ENCODE measurements at places on chromosomes 16 and 17.

- DNase-seq, result peak; percentile 32
These were observed 7.4 kb upstream of the DHRS7B start for GRCh38 chr17:21119247-21119918.

DNA sequence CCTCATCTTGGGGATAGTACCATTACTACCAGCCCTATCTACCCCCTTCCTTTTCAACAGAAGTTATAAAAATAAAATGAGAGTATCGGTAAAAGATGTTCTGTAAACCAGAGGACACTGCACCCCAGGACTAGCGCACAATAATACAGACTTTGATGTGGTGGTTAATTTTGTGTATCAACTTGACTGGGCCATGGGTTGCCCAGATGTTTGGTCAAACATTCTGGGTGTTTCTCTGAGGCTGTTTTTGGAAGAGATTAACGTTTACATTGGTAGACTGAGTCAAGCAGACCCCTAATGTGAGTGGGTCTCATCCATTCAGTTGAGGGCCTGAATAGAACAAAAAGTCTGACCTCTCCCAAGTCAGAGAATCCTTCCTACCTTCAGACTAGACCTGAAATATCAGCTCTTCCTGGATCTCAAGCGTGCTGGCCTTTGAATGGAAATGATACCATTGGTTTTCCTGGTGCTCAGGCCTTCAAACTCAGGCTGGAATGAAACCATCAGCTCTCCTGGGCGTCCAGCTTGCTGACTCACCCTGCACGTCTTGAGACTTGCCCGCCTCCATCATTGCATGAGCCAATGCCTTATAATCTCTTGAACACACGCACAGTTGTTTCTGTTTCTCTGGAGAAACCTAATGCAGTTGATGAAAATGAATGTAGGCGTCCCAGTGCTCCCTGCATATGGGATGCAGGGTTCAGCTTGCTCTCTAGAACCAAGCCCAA is 10.1 kb downstream of the MRM1 start:
- no peak for DNase-seq

GRCh38 chr16:27334838-27335237 is 21.1 kb downstream of the IL4R start:
- no peak for DNase-seq

GRCh38 chr16:15857724-15858560 is 1.1 kb upstream of the MYH11 start:
- DNase-seq, result no peak

- no peak for DNase-seq
These were observed 40.1 kb downstream of the CPNE2 start for GRCh38 chr16:57132470-57132869.

- no peak for DNase-seq
These were observed 267.7 kb upstream of the ZFHX3 start for GRCh38 chr16:73315645-73316044.

GRCh38 chr16:29680180-29680598 is 1.2 kb downstream of the QPRT start:
- DNase-seq, result no peak

- no peak for DNase-seq
These were observed 205.2 kb downstream of the SLC39A11 start for GRCh38 chr17:72887322-72887721.

DNA sequence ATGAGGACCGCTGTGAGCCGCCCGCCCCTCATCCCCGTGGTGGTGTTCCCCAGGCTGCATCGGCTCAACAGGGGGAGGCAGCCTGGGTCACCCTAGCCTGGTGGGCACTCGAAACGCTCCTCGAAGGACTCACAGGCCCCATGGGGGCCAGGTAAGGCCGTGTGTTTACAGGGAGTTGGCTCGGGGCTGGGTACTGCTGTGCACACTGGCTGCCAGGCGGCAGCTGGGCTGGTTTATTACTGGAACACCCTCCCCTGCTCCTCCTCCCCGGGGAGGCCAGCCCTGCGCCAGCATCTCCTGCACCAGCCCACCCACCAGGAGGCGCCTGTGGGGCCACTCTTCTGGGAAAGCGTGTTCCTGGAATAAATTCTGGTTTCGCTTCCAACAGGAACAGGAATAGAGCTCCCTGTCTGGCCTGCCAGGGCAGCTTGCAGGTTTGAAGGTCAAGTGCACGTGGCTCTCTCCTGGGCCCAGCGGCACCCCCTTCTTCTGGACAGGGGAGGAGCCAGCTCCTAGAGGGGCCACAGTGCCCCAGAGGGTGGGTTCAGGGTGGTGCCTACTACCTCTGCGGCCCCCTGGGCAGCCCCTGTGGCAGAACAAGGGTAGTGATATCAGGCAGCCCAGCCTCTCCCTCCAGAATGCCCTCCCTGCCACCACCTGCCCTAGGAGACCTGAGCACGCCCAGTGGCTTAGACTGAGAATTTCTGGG is 11.3 kb downstream of the MCRIP1 start:
- DNase-seq, result no peak

- DNase-seq, result no peak
These were observed 299.6 kb upstream of the CCL2 start for GRCh38 chr17:33955461-33955860.

- no peak for DNase-seq
These were observed 23.8 kb downstream of the CMIP start for GRCh38 chr16:81468269-81468902.

- DNase-seq, result no peak
These were observed 116.4 kb downstream of the NPIPB5 start for GRCh38 chr16:22627043-22627442.

- no peak for DNase-seq
These were observed 79.1 kb upstream of the SDK2 start for GRCh38 chr17:73723317-73723716.

DNA sequence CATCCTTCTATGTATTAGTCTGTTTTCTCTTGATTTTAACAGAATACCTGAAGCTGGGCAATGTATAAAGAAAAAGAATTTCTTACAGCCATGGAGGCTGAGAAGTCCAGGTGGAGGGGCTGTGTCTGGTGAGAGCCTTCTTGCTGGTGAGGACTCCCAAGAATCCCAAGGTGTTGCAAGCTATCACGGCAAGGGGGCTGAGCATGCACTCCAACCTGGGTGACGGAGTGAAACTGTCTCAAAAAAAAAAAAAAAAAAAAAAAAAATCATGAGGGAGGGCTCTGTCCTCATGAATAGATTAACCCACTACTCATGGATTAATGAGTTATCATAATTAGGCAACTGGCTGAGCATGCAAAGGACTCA is 19.4 kb downstream of the NQO1 start:
- no peak for DNase-seq

GRCh38 chr17:4499431-4500190 is 930 bp downstream of the SPNS2 start:
- no peak for DNase-seq

GRCh38 chr17:34562387-34562786 is 17.0 kb upstream of the TMEM132E start:
- DNase-seq, result no peak

- DNase-seq, result no peak
These were observed 2.0 kb upstream of the ABCC12 start for GRCh38 chr16:48157794-48158193.

GRCh38 chr17:36682773-36683172 is 81.4 kb downstream of the MRM1 start:
- DNase-seq, result no peak

GRCh38 chr16:66364959-66365306 is 1.6 kb upstream of the CDH5 start:
- DNase-seq, result no peak

DNA sequence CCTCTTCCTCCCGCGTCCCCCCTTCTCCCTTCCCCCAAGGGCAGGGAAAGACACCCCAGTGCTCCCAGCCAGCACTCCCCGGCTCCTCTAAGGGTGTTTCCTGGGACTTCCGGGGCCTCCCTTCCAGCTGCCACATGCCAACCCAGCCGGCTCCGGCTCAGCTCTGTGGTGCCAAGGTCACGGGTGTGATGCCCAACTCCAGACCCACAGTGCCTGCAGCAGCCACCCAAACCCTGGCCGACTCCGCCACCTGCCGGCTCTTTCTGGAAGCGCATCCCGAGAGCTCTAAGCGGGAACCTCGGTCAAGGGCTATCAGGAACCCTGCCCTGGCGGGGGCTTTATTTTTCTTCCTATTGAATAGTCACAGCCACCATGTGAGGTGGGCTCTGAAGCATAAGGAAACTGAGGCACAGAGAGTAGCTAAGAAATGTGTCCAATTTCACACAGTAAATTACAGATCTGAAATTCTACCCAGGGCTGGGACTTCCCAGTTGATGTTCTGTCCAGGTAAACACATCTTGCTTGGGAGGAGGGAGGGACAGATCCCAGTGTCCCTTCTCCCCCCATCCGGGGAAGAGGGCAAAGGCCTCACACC is 3.3 kb upstream of the PPP1R1B start:
- peak; percentile 77 for DNase-seq

DNA sequence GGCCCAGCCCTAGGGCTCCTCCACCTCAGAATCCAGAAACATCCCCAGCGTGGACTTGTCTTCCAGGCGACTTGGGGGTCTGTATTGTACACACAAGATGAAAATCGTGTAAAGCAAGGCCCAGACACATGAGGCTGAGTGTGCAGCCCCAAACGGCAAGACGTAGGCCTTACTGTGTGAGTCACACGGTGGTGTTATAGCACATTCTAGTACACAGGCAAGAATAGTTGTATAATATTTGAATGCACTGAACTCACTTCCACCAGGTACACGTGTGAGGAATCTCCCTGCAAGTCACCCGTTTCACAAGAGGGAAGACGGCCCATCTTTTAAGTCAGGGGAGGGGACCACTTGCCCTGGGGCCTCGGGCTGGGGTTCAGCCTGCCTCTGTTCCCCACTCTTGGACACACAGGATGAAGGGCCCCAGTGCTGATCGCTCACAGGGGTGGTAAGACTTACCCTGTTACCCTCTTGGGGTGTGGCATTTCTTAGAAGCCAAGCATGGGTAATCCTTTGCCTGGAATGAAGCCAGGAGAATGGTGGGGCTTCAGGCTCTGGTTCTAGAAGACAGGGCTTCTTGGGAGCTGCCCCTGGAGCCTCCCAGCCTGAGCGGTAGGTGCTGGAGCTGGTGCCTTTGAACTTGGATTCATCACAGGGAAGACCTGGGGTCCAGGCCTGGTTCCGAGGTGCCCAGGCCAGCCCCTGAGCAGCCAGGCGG is 71.3 kb downstream of the SREBF1 start:
- DNase-seq, result no peak

DNA sequence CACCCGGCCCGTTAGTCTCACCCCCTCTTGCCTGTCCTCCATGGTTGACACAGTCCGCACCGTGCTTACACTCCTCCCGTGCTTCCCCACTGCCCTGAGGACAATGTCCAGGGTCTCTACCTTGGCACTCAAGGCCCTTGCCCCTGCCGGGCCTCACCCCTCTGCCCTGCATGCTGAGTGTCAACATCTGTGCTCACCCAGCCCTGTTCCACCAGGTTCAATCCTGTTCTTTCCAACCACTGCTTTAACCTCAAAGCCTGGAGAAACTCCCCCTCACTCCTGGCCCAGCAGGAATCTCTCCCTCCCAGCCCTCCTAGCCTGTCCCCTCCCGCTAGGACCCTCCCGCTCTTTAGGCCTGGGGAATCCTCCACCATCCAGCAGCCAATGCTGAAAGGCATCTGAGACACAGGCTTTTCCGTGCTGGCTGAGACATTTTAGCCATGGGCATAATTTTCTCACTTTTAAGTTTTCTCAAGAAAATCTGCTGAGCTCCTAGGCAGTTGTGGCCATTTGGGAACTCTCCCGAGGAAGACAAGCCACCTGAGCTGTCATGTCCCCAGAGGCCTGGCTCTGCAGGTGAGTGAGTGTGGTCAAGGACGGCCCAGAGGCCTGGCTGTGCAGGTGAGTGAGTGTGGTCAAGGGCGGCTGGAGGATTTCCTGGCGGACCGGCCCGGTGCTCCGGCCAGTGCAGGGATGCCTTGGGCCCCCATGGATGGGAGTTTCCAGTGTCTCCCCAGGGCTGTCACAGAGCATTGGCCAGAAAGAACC is 10.8 kb upstream of the P2RX1 start:
- no peak for DNase-seq

DNA sequence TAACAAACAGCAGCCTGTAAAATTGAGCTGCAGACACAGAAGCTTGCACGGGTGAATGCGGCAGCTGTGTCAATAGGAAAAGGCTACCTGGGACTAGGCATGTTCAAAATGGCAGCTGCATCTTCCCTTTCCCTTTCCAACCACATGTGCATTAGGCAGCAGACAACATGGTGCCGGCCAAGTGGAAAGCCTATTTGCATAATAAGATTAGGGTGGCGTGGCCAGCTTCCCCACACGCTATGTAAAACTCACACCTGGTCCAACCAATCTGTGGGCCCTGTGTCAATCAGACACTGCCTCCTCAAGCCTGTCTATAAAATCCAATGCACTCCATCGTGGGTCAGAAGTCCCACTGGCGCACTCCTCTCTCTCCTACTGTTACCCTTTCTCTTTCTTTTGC is 61.0 kb upstream of the RBBP6 start:
- DNase-seq, result no peak

- no peak for DNase-seq
These were observed 16.0 kb downstream of the DCUN1D3 start for GRCh38 chr16:20884240-20884556.

DNA sequence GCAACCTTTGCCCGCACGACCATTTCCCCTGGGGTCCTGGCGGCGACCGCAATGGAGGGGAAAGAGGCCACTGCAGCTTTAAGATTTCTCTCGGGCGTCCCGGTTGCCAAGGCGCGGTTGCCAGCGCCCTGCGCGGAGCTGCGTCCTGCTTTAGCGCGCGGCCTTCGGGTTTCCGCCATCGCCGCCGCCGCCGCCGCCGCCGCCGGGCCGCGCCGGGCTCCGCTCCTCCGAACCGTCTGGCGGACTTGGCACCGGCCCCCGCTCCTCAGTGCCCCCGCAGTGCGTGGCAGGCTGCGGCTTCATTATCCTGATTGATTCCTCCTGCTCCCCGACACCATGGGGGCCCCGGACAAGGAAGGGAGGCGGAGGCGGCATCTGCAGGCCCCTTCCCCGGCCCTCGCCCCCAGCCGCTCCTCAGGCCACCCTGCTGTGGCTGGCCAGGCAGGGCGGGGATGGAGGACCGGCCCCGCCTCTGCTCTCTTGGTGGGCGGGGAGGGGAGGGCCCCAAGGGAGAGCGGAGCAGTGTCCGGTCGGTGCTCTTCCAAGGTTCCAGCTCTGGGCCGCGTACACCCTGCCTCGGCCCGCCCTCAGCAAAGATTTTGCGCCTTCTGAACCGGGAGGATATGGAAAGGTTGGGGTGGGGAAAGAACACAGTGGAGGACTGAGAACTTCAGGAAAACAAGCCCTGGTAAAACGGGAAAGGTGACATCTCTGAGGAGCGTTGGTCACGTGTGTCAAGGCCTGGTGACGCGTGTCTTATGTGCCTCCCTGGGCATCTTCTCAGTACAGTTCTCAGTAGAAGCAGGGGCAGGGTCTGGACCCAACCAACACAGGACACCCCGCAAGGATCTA is 34.0 kb downstream of the NEUROD2 start:
- DNase-seq, result no peak

- DNase-seq, result no peak
These were observed 18.1 kb downstream of the SOCS3 start for GRCh38 chr17:78341559-78342448.

GRCh38 chr17:56994009-56994792 is 16.3 kb downstream of the SCPEP1 start:
- no peak for DNase-seq

DNA sequence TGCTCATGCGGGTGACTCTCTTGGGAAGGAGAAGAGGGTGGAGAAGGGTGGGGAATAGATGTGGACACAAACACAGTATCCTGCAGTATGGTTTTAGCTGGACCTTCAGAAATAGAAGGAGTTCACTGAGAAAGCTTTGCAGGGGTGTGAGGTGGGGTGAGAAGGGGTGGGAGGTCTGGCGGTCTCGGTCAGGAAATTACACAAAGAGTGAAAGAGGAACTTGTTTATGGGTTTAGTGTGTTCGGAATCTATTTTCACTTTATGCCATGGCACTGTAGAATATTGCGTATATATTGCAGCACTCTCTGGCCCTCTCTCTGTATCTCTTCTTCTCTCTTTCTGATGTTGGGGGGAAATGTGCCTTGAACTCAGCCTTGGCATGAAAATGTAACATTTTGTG is 148.2 kb upstream of the GOT2 start:
- no peak for DNase-seq

Data from activated naive CD8-positive, alpha-beta T cell treated with anti-CD3 and anti-CD28 coated beads, Interleukin-2, amount 50 U/mL, for 16 hours (primary cell).